ENCODE measurements at places on chromosomes 5 and 9.

DNA sequence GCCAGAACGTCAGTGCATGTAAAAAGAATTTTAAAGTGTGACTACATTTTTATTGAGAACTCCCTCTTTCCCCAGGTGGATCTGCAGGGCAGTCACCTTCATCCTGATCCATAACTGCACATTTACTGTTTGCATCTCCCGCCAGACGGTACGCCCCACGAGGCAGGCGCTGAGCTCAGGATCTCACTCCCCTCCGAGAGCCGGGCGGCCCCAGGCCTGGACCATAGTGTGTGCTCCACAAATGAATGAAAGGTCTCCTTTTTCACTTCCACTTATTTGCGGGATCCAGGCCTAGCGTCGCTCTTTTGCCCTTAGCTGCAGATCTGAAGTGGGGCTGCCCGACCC, 378 bp downstream of the DROSHA start:
- DNase-seq: peak; percentile 21

DNA sequence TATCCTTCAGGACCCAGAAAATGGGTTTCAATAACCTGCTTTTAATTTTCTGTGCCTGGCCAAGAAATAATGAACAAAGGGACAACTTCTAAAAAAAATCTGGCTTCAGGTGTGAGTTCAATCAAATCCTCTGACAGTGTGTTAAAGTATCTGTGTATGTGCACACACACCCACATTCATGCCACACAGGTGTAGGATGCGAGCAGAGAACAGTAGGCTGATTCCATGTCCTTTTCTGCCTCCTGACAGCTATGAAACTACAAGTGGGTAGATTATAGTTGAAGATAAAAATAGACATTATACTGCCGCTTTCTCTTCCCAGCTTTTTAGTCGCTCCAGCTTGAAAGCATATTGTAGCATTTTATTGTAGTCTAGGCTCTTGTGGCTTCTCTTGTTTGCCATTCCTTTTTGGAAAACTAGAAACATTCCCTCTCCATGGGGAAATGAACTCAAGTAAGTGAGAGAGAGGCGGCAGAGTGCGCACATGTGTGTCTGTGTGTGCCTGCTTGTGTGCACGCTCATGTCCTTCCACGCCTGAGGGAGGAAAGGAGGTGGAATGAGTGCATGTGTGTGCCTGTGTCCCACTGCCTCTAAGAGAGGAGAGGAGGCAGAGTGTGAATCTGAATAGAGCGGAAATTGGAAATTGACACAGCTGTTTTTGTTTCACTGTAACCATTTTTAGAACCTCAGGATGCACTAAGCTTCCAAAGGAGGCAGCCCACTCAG, 273.0 kb downstream of the ELAVL2 start:
- no peak for DNase-seq

DNA sequence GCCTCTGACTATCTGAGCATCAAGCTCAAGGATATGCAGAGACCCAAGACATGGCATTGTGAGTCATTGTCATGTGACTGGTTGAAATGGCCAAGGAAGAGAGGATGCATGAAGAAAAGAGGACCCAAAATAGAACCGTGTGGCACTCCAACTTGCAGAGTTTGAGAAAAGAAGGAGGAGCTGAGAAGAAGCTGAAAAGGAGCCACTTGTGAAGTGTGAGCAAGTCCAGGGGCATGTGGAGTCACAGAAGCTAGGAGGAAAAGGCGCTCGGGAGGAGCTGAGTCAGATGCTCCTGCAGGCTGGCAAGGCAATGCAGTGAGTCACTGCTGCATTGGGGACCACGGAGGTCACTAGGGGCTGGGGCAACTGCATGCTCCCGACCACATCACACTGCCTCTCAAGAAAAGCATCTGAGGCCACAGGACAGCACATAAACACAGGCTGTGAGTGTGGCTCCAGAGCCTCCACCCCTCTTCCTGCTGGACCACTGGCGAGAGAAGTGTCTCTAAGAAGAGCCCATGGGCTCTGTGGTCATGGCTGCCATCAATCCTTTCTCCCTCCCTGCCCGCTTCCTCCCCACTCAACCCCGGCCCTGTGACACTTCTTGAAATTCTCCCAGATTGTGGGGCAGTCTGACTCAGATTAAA, 197.6 kb downstream of the DRD1 start:
- no peak for DNase-seq

DNA sequence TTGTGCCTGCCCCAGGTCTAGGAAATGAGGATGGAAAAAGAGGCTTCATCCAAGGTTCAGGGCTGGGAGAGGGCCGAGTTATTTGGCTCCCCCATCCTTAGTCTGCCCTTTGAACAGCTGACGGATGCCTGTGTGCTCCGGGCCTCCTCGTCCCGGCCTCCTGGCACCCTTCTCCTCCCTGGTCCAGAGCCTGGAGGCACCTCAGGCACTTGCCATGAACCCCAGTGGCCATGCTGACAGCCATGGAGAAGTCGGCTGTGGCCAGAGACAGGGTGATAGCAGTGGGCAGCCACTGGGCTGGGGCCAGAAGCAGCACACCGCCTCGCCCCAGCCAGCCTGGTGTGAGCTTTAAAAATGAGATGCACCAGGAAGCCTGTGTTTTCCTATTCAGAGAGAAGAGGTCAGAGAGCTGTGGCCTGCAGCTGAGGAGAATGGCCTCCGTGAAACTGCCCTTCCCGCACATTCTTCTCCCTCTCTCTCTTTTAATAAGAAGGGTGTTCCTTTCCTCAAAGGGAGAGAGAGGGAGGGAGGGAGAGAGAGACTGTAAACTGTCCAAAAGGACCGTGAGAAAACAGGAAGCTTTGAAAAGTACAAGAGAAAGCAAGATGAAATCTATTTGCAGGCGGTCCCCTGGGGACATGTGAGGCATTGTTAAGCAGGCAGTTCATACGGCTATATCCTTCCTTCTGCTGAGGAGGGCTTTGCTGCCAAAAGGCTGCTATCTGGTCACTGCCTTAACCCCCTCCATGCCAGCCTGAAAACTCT, 55.3 kb downstream of the ZNF366 start:
- DNase-seq: no peak

GRCh38 chr5:181215997-181216989, 6.8 kb upstream of the TRIM41 start:
- DNase-seq: peak; percentile 36

DNA sequence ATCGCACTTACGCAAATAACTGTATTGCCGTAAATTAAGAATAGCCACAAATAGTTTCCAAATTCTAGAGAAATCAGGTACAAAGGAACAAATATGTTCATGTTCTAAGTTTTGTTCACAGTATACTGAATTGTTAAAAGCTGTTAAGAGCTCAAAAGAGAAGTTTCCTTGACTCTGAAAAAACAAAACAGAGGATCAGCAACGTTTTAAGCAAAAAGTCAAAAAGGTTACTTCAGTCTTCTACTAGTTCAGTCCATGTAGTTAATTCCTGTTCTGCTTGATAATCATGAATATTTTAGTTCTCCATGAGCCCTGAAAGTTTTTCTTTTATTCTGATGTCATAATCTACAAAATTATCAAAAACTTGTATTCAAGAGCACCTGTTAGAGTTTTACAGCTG, 128.6 kb upstream of the MAST4 start:
- no peak for DNase-seq

GRCh38 chr5:3324421-3325101, 271.1 kb upstream of the IRX1 start:
- DNase-seq: no peak

DNA sequence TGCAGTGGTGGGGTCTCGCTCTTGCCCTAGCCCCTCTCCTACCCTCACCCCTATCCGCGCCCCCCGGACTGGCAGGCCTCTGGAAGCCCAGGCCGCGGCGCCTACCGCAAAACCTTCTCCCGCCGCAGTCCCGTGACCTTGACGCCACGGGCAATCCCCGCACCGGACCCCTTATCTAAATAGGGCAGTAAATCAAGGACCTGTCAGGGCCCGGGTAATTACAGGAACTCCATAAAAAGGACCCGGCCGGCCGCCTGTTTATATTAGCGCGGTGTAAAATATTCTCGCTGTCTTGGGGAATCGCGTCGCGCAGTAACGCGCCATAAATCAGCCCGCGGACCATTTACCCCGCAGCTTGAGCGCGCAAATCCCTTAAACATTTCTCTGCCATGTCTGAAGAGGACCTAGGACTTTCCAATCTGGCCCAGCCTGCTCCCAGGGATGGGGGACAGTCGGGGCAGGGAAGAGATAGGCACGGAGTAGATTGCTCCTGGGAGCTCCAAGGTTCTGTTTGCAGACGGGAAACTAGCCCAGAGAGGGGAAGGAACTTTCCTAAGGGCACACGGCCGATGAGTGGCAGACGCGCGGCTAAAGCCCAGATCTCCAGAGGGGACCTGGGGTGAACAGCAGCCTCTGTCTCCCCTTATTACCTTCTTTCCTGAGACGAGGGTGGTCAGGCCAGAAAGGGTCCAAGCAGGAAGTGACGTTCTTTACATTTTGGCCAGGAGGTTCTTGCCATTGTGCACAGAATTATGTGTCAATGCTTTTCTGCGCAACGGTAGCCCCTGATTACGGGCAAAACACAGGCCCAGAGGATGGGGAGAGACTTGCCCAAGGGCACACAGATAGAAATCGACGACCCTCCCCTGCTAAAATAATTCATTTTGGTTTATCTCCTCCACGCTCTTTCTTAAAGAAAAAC, 4.8 kb upstream of the HAND1 start:
- no peak for DNase-seq

DNA sequence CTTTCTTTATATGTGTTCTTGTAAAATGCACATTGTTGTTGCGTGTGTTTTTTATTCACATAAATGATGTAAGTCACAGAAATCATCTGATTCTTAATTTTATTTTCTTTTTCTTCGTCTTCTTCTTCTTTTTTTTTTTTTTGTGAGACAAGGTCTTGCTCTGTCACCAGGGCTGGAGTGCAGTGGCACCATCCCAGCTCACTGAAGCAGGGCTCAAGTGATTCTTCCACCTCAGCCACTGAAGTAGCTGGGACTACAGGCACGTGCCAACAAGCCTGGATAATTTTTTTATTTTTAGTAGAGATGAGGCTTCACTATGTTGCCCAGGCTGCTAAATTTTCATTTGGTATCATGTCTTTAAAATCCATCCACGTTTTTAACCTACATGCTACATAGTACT, 28.5 kb upstream of the FANCC start:
- DNase-seq: no peak

GRCh38 chr5:155562158-155562557, 548.6 kb downstream of the KIF4B start:
- DNase-seq: no peak
